ENCODE measurements at places on chromosomes 1 and 21. TPM values are rescaled to one million over a fixed set of nuclear protein-coding genes. Genes with fewer than 3 reads are reported as not detected.

Gene SLAMF9
- total RNA-seq: 12.1 TPM

Gene CFHR3
- not detected for total RNA-seq

Gene SLC19A2
- total RNA-seq: 17.5 TPM

Gene IFFO2
- 40.7 TPM for total RNA-seq
